C1 segment of cervical spinal cord (tissue), 14 donors: ENCODE measurements at places on chromosomes 12 and 14.

DNA sequence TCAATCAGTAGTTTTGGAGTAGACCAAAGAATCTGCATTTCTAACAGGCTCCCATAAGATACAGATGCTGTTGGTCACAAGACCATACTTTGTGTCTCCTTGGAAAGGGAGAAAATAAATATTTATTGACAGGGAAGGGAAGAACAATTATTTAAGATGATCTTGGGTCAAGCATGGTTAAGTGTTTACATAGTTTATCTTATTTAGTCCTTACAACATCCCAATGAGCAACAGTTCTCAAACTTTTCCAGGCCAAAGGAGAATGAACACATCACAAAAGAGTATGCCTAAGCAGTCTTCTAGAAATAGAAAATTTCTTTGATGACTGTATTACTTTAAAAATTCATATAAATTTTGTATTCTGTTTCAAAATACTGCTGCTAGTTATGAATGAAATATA, 8.8 kb downstream of the LPCAT3 start:
- DNase-seq, result no peak

- no peak for DNase-seq
Measured at GRCh38 chr12:94147387-94147990, 888 bp upstream of the PLXNC1 start.

DNA sequence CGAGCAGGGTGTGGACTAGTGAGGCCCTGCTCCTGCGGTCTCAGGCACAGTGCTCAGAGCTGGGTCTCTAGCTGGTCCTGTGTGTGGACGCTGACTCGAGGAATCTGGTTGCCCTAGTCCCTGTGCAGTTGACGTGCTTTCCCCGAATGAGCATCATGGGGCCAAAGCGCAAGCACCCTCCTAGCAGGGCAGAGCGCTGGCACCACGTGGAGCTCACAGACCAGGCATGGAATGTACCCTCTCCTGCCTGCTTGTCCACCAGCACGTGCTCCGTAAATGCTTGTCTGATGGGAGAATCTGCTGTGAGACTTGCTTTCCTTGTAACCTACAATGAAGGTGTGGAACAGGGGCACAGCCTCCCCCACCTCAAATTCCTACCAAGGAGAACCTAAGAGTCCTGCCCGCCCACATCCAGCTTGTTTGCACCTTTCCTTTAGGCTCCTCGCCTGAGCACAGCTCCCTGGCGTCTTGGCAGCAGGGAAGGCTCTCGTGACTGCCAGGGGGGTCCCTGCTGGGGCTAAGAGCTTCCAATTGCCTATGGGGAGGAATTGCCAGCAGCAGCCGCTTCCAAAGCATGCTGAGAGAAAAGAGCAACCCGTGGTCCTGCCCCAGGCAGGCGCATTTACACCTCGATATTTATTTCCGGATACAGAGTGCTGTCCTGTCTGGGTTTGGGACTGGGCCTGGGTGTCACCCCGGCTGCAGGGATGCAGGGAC, 125.0 kb downstream of the PIWIL1 start:
- DNase-seq, result no peak

DNA sequence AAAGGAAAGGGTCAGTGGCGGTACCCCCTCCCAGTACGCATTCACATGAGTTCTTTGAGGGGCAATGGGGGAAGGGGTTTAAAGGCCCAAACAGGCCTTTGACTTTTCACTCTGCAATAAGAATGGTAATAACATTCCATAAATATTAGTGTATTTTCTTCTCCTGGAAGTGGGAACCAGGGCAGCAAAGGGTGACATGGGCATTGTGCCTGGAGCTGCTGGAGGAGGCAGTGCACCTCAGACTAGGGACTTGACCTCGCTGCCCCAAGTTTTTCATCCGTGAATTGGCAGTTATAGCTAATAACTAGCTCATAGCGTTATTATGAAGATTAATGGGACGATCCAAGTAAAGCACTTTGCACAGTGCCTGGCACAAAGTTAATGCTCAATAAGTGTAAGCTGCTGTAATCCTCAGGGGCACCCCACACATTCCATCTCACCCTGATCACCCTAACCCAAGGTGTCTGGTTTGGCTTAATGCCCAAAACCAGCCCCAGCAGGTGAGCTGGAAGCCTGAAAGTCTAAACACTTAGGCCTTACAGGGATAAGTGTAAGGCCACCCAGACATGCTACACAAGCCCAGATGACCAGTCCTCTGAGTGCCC, 2.8 kb upstream of the KCNH3 start:
- DNase-seq, result no peak

- no peak for DNase-seq
Measured at GRCh38 chr12:61536117-61536516, 724.1 kb upstream of the USP15 start.

DNA sequence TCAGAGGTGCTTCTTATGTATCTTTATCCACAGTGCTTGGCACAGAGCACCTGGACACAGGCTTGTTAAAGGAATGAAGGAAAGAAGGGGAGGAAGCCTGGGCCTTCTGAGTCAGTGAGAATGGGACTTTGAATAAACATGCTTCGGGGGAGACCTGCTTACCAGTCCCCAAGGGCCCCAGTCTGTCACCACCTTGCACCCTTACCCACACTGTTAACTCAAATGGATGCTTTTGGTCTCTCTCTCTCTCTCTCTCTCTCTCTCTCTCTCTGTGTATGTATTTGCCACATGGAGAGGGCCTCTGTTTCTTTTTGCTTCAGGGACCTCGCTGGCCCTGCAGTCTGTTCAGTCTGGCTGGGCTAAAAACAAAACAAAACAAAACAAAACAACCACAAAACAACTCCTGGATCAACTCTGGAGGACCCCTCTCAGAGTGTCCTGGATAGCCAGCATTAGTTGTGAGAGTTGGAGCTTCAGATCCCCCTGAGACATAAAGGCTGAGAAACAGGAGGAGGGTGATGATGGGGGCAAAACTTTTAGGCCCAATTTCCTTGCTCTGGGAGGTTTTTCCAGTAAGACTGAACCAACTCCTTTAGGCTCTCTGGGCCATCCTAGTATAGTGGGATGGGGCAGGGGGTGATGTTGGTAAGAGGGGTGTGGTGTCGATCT, 1.9 kb downstream of the KIF5A start:
- DNase-seq, result no peak

DNA sequence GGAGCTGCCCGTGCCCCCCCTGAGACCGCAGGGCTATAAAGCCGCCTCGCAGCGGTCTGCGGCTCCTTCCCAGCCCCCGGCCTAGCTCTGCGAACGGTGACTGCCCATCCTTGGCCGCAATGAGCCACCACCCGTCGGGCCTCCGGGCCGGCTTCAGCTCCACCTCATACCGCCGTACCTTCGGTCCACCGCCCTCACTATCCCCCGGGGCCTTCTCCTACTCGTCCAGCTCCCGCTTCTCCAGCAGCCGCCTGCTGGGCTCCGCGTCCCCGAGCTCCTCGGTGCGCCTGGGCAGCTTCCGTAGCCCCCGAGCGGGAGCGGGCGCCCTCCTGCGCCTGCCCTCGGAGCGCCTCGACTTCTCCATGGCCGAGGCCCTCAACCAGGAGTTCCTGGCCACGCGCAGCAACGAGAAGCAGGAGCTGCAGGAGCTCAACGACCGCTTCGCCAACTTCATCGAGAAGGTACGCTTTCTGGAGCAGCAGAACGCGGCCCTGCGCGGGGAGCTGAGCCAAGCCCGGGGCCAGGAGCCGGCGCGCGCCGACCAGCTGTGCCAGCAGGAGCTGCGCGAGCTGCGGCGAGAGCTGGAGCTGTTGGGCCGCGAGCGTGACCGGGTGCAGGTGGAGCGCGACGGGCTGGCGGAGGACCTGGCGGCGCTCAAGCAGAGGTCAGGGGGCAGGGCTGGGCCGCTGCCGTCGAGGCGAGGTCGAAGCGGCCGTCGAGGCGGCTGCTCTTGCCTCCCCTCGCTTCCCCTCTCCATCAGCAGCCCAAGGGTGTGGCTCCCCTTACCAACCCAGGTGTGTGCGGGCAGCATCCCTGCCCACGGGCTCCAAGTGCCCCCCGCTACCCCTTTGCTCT, at the start of gene PRPH:
PRPH (plus strand) TSS at position 66 of the 855 bp plus-strand sequence; CDS start at position 120, 54 bp downstream.
- DNase-seq, result no peak

DNA sequence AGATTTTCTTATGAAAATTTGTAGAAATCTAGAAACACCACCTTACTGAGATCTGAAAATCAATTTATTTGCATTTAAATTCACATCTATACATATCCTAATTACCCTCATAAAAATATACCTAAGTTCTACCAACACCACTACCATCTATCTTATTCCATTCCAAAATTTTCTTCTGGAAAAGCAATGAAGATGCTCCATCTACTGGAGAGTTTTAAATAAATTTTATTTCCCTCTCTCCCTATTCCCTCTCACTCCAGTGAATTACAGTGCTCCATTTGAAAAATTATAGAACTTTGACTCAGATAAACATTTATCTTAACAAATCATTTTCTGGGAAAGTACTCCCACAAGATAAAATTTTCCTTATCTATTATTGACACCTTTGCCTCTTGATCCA, 2.3 kb upstream of the C14orf39 start:
- no peak for DNase-seq

GRCh38 chr14:99468081-99468480, 12.6 kb downstream of the SETD3 start:
- DNase-seq, result no peak

GRCh38 chr12:130761537-130762318, 45.6 kb upstream of the RIMBP2 start:
- DNase-seq, result peak; percentile 7

DNA sequence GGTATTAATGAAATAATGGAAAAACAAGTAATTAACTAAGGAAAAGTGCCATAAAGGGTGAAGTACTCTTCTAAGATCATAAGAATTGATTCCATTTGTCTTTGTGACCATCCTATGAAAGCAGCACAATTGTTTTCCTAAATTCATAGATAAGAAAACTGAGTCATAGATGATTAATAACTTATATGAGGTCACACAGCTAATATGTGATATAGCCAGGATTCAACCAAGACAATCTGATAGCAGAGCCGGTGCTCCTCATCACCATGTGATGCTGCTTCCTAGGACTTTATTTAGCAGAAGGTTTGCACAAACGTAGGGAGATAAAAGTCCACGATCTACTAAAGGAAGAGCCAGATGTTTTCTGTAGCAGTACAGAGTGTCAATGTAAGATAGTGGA, 181.5 kb upstream of the SYT1 start:
- DNase-seq, result no peak

DNA sequence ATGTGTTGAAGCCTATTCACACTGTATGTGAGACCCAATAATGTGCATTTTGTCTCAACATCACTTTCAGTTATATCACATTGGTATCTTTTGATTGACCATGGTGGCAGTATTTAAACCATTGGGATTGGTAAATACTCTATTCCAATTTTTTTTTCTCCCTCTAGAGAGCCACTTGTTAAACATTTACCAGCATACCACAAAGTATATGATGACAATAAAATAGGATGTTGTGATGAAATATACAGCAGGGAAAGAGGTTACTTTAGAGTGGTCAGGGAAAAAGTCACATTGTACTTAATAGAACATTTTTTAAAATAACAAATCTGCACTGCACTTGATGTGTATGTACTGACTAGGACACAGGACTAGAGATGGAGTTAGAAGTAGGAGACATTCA, 5.6 kb upstream of the LIN7A start:
- DNase-seq, result no peak
